Activated T-helper 17 cell treated with anti-CD3 and anti-CD28 coated beads, Interleukin-2, amount 50 U/mL, for 72 hours (primary cell): ENCODE measurements at places on chromosomes 16 and 17. TPM values are rescaled to one million over a fixed set of nuclear protein-coding genes. Genes with fewer than 3 reads are reported as not detected.

KLHL10 gene
- total RNA-seq: 0.16 TPM

SLFN14 gene
- total RNA-seq: 0.08 TPM

RDM1 gene
- total RNA-seq: 2.0 TPM

ITGAD gene
- total RNA-seq: not detected

DNA sequence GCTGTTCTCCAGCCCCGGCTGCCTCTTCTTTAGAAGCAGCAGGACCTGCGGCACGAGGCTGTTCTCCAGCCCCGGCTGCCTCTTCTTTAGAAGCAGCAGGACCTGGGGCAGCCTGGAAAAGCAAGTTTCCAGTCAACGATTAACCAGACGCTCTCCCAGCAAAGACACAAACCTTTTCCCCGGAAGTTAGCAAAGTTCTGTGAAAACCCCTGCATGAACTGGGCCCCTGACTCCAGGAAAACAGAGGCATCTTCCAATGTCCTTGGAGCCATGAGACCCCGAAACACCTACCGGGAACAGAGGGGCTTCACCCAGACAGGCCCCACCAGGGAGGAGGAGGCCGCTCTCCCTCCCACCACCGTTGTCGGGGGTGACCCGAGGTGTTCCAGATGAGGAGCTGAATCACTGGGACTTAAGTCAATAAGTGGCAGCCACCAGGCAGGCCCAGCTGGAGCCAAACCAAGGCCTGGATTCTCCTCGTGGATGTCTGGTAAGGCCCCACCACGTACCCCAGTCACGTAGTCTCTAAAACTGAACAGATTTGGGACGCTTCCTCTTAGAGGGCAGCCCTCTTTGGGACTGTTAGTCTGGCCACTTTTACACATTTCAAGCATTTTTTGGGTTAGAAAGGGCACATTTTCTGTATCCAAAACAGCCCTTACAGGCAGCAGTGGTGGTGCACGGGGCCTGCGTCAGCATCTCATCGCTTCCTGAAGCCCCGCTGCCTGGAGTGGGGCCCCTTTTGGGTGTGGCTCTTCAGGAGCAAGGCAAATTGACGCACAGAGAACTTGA is at the start of gene RPH3AL:
TSS of gene RPH3AL (minus strand) at position 387 of the 792 bp plus-strand sequence. CDS start 25,264 bp downstream, outside the sequence.
- ATAC-seq: no peak

DNA sequence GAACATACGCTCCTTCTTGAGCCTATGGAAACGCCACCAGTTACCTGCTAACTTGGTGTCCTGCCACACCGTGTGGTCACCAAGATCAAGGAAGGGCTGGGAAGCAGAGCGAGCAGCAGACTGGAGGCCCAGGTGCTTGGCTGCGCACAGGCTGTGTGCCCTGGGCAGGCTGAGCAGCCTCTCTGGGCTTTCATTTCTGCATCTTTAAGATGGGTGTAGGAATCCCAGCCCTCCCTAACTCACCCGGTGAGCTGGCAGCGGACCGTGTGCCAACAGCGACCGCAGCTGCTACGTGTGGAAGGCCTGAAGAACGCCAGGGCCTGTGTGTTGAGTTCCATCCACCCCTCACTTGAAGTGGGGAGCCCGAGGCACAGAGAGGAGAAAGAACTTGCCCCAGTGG is 80.0 kb downstream of the IRF8 start:
- no peak for ATAC-seq

HOXB4 gene
- total RNA-seq: 2.6 TPM
